ENCODE measurements at places on chromosomes 1 and 21.
A peak's percentile ranks its signal among the peaks of the same experiment; 100 is the strongest.

DNA sequence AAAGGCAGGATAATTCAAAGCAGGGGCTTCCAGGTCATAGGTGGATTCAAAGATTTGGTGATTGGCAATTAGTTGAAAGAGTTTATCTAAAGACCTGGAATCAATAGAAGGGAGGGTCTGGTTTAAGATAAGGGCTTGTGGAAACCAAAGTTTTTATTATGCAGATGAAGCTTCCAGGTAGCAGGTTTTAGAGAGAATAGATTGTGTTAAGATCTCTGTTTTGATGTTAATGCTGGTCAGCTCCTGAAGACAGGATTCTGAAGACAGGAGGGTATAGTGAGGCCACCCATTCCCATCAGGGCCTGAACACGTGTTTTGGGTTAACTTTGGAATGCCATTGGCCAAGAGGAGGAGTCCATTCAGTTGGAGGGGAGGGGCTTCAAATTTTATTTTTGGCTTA lies 6.1 kb upstream of the PTBP2 start:
- DNase-seq, result no peak

DNA sequence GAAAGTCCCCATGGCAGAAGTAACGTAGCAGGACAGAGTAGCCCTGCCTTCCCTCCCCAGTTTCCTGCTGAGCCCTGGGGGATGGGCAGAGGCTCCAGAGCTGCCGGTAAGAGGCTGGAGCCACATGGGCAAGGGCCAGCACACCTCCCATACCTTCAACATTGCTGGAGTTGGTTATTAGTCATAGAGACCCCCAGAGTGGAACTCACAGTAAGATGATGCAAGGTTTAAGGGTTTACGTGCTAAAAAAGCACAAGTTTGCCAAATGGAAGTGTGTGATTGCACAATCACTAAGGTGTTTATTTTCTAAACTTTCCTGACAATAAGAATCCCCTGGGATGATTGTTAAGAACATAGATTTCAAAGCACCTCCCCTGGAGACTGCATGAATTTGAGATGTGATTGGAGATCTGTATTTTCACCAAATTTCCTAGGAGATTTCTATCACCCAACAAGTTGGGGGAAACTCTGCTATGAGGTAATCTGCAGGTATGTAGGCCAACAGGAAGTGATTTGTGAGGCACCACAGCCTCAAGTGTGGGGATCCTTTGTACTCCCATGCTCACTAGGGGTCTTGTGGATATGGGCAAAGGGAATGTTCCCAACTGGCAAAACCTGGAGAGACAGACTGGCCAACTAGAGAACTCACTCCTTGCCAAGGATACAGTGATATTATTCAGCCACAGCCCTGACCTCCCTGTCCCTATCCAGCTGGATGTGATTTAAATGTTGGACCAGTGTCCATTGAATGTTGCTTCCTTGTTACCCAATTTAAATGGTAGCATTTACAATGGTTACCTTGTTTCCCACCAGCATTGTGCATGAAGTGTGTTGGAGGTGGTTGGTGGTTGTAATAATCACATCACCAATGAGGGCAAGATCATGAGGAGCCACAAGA lies 37.1 kb upstream of the CSF1 start:
- no peak for DNase-seq

GRCh38 chr21:35375115-35375514 lies 326.0 kb upstream of the RUNX1 start:
- DNase-seq, result no peak

DNA sequence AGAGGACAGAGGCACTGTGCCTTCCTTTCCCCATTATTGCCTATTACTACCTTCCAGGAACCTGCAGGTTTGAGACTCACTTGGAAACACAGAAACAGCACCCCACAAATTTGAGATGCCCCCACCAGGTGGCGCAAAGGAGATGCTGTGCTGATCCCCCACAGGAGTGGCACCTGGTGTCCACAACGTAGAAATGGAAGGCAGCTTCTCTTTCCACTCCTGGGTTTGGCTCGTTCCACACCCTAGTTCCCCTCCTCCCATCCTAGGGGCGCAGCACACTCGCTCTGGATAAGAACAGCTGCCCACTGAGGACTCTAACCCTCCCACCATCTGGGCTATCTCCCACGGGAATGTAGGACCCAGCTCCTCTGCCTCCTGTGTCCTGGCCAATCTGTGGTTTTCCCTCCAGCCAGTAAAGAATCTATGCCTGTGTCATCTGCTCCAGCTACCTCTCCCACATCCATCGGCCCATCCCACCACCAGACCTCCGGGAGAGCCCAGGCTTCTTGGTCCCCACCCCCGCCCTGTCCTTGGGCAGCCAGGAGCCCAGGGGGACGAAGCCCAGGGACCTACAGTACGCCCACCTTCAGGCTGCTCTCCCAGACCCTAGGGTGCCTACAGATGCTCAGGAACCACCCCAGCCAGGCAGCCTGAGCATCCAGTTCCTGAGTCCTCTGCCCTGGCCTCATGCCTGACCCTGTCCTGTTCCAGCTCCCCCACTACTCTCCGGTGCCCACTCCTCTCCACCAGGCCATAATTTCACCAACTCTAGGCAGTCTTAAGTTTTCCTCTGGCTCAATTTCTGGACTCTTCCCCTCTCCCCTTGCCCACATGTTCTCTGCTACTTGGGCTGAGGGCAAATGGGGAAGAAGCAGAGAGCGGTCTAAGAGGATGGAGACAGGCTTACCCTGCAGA lies 549 bp downstream of the THBS3 start:
- DNase-seq, result peak; percentile 92

DNA sequence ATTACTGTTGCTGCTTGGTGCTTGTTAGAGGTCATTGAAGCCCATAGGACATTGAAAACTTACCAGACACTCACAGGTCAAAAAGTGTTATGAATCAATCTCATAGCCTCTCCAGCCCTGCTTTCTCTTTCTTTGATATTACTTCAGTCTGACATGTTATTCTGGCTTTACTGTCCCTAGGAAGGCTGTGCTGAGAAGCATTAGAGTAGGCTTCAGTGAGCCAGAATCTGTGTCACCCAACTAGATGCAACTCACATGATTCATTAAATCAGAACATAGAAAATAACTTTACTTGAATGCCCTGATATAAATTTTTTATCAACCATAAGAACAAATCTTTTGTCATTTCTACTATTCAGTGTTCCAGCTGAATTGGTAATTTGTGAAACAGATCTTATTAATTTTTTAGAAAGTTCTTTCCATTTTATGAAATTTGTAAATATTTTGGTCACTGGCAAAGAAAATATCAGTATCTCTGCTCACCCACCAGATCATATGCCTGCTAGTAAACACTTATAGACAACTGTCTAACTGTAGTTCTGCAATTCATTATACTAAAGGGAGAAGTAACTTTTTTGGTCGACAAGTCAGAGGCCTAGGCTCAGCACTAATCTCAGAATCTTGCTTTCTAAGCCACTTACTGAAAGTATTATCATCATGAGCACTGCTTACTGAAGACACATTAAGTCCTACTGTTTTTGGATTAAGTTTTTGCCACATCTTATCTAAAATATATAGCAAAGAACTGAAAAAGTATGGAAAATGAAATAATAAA lies 48.2 kb downstream of the RPAP2 start:
- peak; percentile 43 for DNase-seq

DNA sequence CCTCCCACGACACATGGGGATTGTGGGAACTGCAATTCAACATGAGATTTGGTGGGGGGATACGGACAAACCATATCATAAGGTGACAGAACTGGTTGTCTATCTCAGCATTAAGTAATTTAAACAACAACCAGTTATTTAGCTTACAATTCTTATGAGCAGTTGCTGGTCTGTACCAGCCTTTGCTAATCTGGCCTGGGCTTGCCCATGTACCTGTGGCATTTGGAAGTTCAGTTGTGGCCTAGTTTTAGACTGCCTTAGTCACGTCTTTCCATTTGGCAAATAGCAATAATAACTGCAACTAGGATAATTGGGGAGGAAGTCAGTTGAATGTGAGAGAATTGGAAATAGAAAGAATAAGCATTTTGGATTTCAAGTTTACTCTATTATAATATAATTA lies 441.8 kb upstream of the CXADR start:
- no peak for DNase-seq

GRCh38 chr1:105793536-105794146 lies 1262.8 kb upstream of the PRMT6 start:
- DNase-seq, result peak; percentile 59

- DNase-seq, result no peak
Observed at GRCh38 chr21:21722731-21723130, 724.5 kb downstream of the NCAM2 start.

GRCh38 chr1:15064217-15064929 lies 89.2 kb upstream of the TMEM51 start:
- DNase-seq, result no peak

DNA sequence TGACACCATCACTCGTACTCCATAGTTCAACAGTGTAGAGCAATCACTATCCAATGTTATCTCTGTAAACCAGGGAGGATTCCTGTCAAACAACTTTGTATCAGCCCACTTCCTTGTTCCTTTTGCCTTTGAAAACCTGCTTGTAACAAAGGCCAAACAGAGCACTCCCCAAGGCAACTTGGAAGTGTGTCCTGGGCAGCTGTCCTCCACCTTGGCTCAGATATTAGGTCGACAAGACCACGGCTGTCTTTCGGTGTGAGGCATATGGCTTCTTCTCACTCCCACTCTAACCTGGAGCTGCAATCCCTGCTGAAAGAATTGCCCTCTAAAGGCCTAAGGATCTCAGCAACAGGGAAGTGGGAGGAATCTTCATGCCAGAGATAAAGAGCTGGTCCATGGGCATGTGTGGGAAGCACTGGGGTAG lies 66.7 kb downstream of the ITPKB start:
- no peak for DNase-seq

GRCh38 chr1:21689661-21690372 lies 20.7 kb upstream of the RAP1GAP start:
- DNase-seq, result no peak

DNA sequence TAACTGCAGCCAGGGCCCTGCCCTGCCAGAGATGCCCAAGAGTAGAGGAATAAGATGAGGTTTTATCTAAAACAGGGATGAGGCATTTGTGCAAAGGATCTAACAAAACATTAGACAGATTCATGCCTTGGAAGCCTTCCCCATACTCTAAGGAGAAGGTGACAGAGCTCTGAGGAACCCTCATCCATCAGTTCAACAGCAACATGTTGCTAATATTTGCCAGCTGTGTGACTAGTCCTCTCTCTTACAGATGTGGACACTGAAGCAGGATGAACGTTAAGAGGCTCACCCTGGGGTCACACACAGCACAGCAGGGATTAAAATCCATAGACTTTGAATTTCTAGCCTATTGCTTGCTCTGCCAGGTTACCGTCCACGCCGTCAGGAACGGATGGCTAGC lies 99.0 kb downstream of the ZBTB18 start:
- DNase-seq, result no peak

GRCh38 chr1:213154056-213154685 lies 103.1 kb downstream of the RPS6KC1 start:
- DNase-seq, result peak; percentile 71

DNA sequence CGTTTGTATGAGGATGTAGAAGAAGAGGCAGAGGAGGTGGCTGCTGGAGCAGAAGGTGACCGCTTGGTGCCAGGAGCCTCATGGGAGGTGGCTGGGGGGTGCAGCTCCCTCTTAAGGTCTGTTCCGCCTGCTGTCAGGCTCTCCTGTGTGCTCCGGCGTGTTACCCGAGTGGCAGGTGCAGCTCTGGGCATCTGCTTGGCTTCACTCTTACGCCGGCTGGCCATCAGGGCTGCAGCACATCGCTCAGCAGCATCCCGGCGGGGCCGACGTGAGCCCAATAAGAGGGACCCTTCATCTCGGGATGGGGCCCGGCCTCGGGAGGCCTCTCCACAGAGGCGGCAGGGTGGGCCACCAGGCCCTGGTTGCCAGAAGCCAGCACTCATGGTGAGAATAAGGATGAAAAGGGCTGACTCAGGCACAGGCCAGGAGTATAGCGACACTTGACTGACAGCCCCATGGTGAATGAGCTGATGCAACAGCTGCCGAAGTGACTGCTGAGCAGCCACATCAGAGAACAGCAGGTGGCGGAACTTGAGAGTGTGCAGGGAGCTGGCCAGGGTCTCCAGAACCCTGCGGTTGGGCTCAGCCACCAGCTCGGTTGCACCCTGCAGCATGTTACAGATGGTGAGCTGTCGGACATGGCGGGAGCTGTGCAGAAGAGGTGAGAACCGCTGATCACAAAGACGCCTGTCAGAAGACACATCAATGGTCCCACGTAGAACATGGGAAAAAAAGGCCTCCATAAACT lies 17.5 kb downstream of the LRRC41 start:
- DNase-seq, result no peak

GRCh38 chr1:77394166-77394565 lies 112.3 kb downstream of the AK5 start:
- DNase-seq, result no peak

DNA sequence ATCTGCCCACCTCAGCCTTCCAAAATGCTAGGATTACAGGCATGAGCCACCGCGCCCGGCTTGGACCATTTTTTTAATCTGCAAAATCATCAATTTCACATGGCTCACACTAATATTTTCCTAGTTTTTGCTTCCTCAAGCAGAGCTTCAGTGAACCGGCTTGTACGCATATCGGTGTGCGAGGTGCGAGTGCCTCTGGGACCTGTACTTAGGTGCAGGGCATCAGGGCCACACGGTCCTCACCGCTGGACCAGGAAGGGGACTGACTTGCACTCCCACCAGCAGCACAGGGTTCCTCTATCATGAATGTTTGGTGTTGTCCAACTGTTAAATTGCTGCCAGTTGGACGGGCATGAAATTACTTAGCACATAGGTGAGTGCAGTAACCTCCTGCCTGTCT lies 15.4 kb upstream of the SHE start:
- DNase-seq, result no peak

DNA sequence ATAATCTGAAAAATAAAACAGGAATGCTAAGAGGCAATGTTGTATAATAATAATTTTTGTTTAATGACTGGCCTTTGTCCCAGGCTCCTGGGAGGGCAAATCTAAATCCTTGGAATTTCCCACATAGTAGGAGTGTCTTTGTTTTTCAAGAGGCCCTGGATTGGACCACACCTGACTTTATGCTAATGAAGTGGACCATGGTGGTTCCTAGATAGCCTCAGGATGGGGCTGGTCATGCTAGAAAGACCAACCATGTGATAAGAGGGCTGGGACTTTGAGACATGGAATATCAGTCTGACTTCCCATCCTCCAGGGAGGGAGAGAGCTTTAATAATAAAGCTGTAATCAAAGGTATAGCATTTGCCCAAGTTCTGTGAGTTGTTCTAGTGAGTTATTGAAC lies 138.2 kb upstream of the RAB4A start:
- DNase-seq, result no peak

DNA sequence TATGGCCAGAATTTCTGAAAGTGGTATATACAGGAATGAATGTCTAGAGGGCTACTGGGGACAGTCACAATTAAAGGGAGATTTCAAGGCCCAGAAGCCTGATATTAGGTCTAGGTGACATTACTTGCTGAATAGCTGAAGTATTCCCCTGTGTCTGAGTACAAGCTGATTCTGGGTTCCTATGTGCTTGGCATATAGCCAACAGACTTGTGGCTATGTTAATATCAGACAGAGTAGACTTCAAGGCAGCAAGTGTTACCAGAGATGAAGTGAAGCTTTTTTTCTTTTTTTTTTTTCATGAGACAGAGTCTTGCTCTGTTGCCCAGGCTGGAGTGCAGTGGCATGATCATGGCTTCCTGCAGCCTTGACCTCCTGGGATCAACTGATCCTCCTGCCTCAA lies 8.3 kb downstream of the TTC4 start:
- DNase-seq, result no peak

- no peak for DNase-seq
Observed at GRCh38 chr1:174535207-174535606, 87.4 kb downstream of the GPR52 start.

- no peak for DNase-seq
Observed at GRCh38 chr1:17837233-17838030, 82.3 kb downstream of the ACTL8 start.

- DNase-seq, result no peak
Observed at GRCh38 chr21:45010096-45010495, 64.3 kb upstream of the ADARB1 start.

- DNase-seq, result peak; percentile 53
Observed at GRCh38 chr1:206925106-206925736, 3.5 kb upstream of the FCMR start.

Measured in KBM-7 (cell line).